ENCODE measurements at places on chromosomes 11 and 22. TPM values are rescaled to one million over a fixed set of nuclear protein-coding genes. Genes with fewer than 3 reads are reported as not detected.

Gene NCF4
- total RNA-seq: 3.6 TPM

Gene ACER3
- 9.9 TPM for total RNA-seq

Gene DBX1
- not detected for total RNA-seq

Gene SAA4
- not detected for total RNA-seq

DNA sequence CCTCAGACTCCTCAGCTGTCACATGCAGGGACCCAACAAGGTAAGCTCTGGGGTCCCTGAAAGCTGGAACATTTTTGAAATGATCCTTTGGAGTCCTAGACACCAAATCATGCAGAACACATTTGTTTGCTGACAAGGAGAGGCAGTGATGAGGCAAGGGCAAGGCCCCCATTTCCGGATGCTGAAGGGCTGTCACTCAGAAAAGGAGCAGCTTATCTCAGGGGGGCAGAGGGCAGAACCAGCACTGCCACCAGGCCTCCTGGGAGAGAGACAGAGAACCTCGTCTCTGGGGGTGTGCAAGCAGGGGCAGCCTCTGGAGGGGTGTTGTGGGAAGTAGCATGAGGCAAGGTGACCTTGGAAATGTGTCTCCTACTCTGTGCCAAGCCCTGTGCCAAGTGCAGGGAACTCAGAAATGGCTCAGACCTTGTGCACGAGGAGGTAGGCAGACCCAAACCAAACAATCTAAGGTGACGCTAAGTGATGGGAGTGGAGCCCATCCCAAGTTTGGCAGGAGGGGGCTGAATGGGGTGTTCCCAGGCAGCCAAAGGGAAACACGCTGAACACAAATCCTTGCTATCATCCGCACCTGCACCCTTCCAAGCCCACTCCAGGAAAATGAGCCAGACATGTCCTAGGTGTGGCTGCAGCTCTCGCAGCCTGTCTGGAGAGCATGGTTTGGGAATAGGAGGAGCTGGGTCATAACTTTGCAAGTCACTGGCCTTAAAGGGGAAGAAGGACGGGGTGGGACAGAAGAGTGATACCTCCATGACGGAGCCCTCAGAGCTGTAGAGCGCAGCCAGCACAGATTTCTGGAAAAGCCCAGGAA is 94.2 kb downstream of the PDE2A start:
- no peak for DNase-seq

GRCh38 chr22:40036591-40037225 is 42.0 kb downstream of the FAM83F start:
- no peak for DNase-seq

DNA sequence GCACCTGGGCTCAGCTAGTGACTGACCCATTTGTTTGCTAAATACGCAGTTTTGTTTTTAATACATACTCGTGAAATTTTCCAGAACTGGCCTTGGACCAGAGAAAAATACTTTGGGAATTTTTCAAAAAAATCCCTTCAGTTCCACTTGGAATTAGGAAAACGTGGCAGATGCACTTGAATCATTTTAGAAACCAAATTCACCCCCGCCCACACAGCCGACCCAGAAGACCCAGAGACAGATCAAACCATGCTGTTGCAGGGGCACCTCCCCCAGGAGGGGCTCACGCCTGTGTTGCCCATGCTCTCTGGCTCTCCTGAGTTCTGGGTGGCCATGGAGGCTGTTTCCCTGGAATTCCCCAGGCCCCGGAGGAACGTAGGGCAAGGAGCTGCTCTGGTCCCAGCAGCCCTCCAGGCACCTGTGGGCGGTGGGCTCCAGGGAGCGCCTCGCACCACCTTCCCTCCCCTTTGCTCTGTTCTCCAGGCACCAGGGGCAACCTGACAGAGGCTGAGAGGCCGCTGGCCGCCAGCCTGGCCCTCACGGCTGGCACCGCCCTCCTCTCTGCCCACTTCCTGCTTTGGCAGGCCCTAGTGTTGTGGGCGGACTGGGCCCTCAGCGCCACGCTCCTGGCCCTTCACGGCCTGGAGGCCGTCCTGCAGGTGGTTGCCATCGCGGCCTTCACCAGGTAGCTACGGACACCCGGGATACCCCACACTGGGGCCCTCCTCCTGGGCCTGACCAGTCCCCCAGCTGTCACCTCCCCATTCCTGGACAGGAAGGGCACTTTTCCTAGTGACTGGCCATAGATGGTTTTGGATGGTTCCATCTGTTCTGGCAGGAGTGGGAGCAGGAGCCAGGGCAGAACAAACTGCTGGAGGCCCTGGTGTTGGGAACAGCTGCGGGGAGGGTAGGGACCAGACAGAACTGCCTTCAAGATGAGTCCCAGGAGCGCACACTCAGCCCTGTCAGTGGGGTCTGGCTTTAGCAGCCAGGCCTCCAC is 3.3 kb upstream of the EPS8L2 start:
- DNase-seq: no peak

- no peak for DNase-seq
These were observed 23.9 kb downstream of the CCKBR start for GRCh38 chr11:6283453-6284023.

Data from esophagus squamous epithelium (tissue), 5 donors.